ENCODE measurements at places on chromosomes 1 and 21.

DNA sequence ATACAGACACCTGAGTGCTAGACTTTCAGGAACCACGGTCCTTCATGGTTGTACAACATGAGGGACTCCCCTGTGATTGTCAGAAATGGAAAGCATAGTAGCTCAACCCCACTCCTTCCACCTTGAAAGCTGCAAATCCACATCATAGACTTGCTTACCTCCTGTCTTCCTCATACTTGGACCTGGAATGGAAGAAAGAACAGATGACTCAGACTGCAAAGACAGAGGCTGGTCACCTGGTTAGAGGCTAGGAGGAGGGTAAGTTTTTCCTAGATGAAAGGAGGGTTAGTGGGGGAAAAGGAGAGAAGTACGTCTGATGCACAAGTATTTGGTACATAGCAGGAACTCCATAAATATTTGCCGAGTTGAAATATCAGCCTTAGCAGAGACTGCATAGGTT, 37.2 kb downstream of the LRRC71 start:
- no peak for DNase-seq

DNA sequence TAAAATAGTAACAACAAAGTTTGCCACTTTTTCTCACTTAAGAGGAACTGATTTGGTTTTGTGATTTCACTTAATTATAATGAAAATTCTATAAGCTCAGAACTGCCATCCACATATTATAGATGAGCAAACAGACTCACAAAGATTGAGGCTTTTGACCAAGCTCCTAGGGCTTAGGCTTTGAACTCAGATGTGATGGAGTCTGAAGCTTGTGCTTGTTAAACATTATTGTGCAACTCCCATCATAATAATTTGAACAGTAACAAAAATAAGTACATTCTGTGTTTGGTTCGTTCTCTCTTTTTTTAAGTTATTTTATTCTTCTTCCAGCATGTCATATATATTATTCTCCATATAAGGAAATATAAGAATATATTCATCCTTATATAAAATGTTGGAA, 403.4 kb downstream of the PTPRC start:
- no peak for DNase-seq

- DNase-seq: peak; percentile 88
Observed at GRCh38 chr1:16248603-16249516, 11.9 kb upstream of the CPLANE2 start.

DNA sequence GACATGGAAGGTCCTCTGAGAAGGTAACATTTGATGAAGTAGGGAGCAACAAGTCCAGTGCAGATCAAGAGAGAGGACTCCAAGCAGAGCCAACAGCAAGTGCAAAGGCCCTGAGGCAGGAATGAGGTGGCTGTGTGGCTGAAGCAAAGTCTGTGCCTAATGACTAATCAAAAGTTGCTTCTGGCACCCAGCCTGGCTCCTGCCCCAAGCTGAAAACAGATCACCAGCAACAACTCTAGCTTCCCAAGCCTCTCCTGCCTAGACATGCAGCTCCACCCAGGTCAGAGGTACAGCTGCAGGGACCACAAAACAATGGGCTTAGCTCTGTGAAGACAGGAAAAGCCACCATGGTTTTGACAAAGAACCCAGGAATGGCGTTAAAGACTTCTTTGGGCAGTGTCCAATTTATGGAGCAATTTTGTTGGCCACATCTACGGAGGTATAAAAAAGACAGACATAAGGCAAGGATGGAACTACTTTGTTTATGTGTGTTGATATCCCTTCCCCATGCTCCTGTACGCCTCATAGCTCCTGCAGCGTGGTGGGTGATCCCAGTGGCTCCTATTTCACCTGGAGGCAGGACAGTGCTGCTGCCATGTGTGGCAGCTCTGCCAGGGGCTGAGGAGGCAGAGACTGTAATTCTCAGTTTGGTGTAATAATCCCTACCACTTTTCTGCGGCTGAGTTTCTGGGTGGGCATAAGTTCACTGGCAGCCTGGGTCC, 26.4 kb upstream of the IGSF3 start:
- peak; percentile 57 for DNase-seq

- no peak for DNase-seq
Observed at GRCh38 chr1:85202092-85202863, 1.5 kb upstream of the SYDE2 start.

- no peak for DNase-seq
Observed at GRCh38 chr1:12715896-12716437, at the start of gene AADACL3. Gene AADACL3 (plus strand): TSS chr1:12716110. CDS start chr1:12716177, 67 bp downstream.

GRCh38 chr1:182764029-182764727, 25.4 kb upstream of the NPL start:
- no peak for DNase-seq

GRCh38 chr1:206456577-206457370, 13.5 kb upstream of the IKBKE start:
- no peak for DNase-seq

- DNase-seq: peak; percentile 38
Observed at GRCh38 chr1:32240140-32240951, 6.7 kb upstream of the FAM167B start.

DNA sequence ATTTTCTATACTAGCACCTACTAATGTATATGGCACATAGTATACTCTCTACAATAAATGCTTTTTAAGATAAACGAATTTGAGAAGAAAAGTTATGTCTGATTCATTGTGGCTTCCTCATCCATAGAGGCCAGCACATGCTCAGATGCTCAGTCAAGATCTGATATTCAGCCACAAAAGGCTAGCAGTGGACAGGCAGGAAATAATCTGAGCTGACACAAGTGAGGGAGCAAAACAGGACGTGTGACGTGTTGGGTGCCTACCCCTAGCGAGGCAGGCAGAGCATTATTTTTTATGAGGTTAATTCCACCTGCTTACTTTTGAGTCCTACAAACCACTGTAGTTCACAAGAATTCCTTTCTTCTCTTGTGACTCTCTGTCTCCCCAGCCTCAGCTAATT, 550.9 kb downstream of the SMYD3 start:
- no peak for DNase-seq

DNA sequence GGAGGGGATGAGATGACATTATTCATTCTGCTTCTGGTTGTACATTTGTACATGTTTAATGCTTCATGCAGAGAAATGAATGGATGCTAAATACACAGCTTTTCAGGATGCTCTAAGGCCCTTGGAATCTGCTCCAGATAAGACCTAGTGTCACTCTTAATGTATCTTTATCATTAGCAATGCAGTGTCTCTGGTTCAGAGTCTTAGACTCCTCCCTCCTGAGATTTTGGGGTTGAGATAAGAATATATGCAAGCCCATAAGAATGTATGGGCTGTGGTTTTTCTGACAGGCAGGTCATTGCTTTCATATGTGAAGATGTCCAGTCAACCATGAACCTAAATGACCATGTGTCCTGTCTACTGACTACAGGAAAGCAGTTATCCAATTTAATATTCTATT, 415.5 kb downstream of the RPS6KC1 start:
- DNase-seq: no peak

GRCh38 chr21:38468989-38469388, 29.3 kb downstream of the ERG start:
- no peak for DNase-seq

- DNase-seq: no peak
Observed at GRCh38 chr1:84642774-84643173, 47.5 kb downstream of the SSX2IP start.

GRCh38 chr1:15708486-15709137, 24.5 kb downstream of the PLEKHM2 start:
- DNase-seq: no peak

- DNase-seq: no peak
Observed at GRCh38 chr1:230794431-230794830, 47.2 kb downstream of the CAPN9 start.

GRCh38 chr1:24149866-24150233, 6.9 kb upstream of the IL22RA1 start:
- peak; percentile 52 for DNase-seq

- peak; percentile 83 for DNase-seq
Observed at GRCh38 chr1:10387677-10388386, 11.0 kb upstream of the PGD start.

DNA sequence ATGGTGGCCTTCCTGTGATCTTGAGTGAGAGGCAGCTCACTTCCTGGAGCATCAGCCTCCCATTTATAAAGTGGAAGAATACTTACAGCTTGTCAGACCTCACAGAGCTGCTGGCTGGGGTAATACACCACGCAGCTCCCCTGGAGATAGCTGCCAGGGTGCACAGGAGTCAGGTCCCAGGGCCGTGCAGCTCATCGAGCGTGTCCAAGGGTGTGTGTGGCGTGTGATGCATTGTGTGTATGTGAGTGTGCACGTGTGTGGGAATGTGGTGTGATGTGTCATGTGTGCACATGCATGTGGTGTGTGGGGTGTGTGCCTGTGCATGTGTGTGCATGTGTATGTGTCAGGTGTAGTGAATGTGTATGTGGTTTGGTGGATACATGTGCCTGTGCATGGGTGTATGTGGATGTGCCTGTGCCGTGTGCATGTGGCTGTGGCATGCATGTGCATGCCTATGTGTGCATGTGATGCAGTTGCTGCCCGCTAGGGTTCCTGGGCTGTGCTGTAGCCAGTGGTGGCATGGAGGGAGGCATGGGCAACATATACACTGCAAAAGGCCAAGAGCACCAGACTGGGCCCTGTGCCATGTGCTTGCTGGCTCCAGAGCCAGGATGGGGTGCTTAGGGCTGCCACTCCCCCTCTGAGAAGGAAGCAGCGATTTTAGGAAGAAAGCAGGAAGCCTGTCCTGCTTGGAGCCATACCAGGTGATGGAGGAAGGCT, 24.6 kb downstream of the WNT3A start:
- DNase-seq: no peak

DNA sequence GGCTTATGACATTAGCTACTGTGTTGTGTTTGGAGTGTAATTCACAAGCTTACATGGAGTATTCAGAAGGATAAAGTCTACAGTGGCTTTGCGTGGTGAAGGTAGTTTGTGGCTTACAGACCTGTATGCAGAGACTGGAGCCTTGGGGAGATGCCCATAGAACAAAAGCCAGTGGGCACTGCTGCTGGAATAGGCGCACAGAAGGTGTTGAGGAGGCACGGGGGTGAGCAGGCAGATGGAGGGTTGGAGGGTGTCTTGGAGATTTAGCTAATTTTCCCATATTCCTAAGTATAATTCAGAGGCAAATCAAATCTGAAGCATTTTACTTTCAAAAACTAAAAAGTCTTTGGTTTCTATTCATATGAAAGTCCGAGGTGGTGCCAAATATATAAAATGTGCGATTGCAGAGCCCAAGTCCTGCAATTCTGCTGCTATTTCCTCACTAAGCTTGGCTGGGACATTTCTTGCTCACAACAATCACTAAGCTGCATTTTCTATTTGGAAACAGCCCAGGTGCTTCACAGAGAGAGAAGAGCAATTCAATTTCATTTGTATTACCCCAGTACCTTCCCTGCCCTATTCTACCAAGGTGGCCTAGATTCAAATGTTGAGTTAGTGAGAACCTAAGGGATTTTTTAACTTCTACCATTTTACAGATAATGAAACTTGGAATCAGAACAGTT, 48.5 kb downstream of the FH start:
- no peak for DNase-seq

- DNase-seq: no peak
Observed at GRCh38 chr1:24216276-24217074, 29.4 kb upstream of the IFNLR1 start.

- peak; percentile 94 for DNase-seq
Observed at GRCh38 chr1:79716447-79716846, 709.9 kb upstream of the ADGRL4 start.

DNA sequence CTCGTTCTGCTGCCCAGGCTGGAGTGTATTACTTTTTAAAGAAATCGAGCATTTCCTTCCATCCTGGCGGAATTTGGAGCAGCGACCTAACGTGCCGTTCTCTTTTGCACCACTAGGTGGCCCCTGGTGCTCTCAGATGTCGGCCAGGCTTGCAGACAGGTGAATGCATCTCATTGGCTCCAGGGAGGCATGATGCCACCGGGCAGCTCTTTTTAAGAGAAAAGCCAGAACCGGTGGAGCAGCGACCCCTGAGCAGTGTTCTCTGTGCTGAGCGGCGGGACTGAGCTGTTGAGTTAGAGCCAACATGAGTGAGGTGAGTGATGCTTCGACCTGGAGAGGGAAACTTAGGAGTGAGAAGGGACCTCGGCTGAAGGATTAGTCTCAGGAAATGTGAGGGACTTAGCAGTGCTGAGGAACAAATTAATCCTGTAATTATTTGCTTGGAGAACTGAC, at the start of gene PCP4:
PCP4 (plus strand) TSS at position 241 of the 453 bp plus-strand sequence; CDS start at position 305, 64 bp downstream.
- DNase-seq: peak; percentile 13

DNA sequence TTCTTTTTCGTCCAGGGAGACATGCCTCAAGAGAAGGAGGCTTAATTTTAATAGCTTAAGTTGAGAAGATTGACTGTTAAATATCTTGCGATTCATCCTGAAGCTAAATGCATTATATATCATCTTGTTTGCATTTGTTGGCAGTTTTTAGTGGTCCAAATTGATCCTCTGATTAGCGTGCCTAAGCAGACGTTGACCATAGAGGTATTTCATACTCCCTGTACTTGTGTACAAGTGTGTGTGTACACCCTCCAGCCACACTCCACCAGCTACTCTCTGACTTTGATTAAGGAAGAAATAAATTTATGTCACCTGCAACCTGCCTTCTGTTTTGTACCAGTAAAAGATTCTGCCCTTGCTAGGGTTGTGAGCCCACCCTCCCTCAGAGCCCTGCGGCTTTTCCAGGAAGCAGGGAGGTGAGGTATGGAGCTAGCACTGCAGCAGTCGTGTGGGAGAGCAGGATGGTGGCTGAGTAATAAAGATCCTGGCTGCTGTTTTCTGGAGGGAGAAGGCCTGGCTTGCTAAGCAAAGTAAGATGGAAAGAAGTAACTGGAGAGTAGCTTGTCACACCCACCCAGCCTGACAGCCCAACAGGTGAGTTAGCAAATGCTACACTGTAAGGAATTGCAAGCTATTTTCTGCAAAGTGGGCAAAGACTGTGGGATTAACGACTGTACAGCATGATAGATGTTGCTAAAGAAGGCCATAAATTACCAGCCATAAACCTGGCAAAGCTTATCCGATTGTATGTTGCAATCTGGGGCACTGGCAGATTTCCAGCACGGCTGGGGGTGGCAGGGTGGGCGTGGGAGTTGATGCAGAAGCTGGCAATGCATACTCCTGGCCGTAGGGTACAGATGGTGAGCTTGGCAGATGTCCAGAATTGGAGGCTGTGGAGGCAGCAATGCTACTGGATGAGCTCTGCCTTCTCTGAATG, 170.2 kb downstream of the TNR start:
- no peak for DNase-seq

- DNase-seq: no peak
Observed at GRCh38 chr21:45244799-45245340, 42.8 kb downstream of the POFUT2 start.

GRCh38 chr1:201737352-201738060, 91.5 kb upstream of the IPO9 start:
- DNase-seq: peak; percentile 80

GRCh38 chr1:155042789-155043188, 8.3 kb upstream of the ADAM15 start:
- DNase-seq: no peak

- no peak for DNase-seq
Observed at GRCh38 chr1:241090798-241091197, 266.2 kb downstream of the RGS7 start.

Data from fibroblast of pulmonary artery (primary cell).